Activated CD4-positive, alpha-beta T cell treated with anti-CD3 and anti-CD28 coated beads for 4 hours (primary cell): ENCODE measurements at places on chromosomes 2 and 18.

DNA sequence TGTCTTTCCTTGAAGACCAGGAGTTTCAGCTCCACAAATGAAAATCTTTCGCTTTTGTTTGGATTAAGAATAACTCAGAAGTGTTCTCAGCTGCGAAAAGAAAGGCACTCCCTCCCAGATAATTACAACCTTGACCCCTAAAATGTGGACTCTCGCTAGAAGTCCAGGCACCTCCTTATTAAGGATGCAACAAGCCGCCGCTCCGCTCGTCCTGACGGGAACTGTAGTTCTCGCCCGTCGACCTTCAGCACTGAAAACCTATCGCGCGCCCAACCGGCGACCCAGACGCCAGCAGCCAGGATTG lies 559 bp downstream of the IMMT start:
- DNase-seq, result no peak

- DNase-seq, result no peak
Measured at GRCh38 chr18:12340945-12341660, 33.1 kb downstream of the TUBB6 start.

- DNase-seq, result no peak
Measured at GRCh38 chr2:106009096-106009495, 185.0 kb downstream of the UXS1 start.

DNA sequence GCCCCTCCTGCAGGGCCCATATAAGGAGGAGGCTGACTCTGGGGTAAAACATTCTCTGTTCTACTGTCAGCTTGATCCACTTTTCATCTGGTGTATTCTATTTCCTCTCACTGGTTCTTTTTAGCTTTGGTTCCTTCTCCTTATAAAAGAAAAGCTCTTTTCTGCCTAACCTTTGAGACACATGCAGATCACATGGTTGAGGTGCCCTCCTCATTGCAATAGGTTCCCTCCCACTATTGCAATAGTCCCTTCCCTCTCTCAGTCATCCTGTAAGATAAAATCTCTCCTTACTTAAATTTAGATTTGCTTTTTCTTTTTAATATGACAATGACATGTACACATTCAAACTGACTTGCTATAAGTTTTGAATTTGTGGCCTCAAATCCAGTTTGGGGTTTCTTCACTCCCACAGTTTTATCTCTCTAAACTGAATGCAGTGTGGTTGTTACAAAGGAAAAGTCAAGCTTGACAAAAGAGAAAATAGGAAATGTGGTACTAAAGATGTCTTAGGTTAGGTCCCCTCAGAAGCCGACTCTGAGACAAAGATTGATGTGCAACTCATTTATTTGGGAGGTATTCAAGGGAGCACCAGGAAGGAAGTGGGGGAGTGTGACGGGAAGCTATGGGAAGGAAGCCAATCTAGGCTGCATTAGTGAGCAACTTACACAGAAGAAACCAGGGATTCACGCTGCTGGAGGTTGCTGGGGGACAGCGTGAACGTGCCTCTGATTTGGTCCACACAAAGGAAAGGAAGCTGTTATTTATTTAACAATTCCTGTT lies 127.6 kb upstream of the LINC00305 start:
- no peak for DNase-seq

GRCh38 chr2:2663401-2664036 lies 332.4 kb upstream of the MYT1L start:
- DNase-seq, result no peak

- no peak for DNase-seq
Measured at GRCh38 chr2:127463155-127463991, 45.1 kb downstream of the PROC start.

- DNase-seq, result no peak
Measured at GRCh38 chr2:102141011-102141943, 1.3 kb upstream of the IL1R1 start.

GRCh38 chr2:170974304-170974993 lies 45.4 kb downstream of the GORASP2 start:
- DNase-seq, result no peak

DNA sequence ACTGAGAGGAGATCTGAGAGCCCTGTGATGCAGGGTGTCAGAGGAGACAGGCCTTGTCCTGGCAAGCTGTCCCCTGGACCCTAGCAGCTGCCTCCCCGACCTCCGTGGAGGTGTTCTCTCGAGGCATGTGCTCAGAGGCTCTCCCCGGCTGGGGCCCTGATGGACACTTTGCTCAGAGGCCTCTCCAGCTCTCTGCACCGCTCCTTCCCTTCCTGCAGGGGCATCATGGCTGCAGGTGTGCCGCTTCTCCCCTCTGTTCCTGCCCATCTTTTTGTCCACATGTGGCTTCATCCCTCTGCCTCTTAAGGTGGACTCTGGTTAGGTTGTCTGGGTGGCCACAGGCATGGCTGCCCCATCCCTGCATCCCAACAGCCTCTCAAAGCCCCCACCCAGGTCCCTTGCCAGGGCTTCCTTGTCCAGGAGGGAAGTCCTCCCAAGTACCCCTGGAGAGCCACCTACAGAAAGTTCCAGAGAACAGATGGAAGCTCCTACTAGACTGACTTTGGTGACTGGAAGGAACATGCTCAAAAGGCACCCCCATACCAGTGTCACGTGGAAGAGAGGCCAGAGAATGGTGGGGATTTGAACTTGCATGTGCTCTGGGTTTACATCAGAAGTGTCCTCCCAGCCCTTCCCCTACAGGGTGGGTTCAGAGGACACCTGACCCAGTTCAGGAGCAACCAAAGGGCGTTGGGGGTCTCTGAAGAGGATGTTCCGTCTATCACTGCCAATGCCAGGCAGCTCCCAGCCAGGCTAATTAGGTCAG lies 120.4 kb downstream of the KLHL29 start:
- DNase-seq, result no peak

- no peak for DNase-seq
Measured at GRCh38 chr2:168278424-168278888, 31.1 kb upstream of the STK39 start.

DNA sequence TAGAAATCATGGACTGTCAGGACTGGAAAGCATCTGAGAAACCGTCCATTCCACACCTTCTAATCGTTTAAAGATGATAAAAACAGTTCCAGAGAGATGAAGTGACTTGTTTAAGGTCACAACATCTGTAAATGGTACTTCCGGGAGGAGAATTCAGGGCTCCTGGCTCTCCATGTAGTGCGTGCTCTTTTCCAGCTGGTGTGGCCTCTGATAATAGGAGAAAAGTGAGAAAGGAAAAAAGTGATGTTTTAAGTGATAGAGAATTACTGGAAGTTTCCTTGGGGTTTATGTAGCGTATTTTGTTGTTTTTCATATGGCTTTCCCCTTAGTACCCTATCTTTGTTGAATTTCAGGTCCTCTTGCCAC lies 663 bp downstream of the C2orf49 start:
- no peak for DNase-seq

DNA sequence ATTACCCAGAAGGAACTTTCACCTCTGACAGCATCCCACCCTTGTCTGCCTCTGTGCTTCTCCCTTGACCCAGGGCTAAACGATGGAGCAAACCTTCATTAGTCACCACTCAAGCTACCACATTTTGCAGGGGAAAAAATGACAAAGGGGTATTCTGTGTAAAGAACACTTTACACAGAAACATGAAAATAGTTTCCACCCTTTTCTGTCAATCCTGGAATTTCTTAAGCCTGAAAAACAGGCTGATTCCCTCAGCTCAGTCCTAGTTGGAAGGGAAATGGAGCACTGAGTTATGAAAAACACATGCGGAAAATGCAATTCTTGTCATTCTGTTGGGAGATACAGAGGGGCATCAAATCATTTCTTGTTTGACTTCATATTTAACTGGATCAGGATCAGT lies 175.0 kb upstream of the HNRNPA3 start:
- no peak for DNase-seq

DNA sequence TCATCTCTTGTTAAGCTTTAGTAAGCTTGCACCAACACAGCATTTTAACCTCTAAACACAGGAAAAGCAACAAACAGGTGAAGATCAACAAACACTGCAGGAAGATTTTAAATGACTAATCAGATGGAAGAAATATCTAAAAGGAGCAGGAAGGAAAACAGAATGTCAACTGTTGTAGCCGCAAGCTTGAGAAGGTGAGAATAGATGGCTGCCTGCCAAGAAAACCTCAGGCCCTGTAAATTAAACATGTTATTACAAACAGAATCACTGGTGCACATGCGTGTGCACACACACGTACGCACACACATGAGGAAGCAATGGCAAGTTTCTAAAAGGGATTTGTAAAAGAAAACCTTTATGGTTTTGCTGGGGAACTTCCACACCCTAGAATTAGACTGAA lies 257.8 kb upstream of the GALNT5 start:
- DNase-seq, result no peak

DNA sequence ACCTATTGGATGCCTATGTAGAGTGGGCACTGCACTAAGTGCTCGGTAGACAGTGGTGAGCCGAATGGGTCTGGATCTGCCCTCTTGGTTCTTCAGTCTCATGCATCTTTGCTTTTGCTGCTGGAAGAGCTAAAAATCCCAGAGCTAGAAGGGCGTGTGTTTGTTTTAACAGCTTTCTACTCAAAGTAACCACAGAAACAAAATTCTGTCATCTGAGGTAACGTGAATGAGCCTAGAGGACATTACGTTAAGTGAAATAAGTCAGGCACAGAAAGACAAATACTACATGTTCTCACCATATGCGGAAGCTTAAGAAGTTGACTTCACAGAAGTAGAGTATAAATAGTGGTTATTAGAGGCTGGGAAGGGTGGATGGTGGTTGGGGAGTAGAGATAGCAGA lies 119.8 kb downstream of the PLB1 start:
- DNase-seq, result no peak

DNA sequence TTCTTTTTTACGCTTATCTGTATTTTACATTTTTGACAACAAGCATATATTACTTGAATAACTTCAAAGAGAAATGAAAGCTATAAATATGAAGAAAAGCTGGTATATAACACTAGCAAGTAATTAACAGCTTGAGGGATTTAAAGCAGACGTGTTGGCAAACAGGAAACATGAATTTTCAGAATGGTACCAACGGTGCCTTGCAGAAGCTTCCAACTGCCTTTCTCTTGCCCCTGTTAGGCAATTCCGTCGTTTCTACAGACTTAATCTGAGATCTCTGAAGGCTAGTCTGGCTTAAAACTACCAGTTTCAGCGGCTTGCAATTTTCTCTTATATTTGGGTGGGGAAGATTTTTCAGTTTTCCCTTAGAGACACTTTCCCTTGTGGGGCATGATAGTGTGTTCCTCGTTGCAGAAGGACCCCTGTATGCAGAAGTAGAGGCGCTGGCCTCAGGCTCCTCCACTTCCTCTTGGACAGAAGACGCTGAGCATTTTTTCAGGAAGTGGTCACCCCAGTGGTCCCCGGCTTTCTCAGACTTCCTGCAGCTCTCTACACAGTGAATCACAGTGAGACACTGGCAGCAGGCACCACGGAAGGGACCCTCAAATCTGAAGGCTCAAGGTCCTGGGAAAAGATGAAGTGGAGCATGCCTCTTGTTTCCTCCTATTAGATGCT lies 56.2 kb upstream of the SLC16A14 start:
- DNase-seq, result no peak

DNA sequence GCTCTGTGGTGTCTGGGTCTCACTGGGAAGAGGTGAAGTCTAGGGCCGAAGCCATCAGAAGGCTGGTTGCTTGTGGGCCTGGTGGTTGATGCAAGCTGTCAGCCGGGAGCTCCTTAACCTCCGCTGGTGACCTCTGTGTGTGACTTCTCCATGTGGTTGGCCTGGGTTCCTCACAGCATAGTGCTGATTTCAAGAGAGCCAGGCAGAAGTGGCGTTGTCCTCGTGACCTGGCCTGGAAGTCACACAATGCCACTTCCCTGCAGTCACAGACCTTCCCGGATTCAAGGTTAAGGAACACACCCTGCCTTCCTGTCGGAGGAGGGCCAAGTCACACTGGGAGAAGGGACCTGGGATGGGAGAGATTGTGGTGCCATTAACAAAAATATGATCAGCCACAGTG lies 303.7 kb upstream of the HS6ST1 start:
- DNase-seq, result no peak

DNA sequence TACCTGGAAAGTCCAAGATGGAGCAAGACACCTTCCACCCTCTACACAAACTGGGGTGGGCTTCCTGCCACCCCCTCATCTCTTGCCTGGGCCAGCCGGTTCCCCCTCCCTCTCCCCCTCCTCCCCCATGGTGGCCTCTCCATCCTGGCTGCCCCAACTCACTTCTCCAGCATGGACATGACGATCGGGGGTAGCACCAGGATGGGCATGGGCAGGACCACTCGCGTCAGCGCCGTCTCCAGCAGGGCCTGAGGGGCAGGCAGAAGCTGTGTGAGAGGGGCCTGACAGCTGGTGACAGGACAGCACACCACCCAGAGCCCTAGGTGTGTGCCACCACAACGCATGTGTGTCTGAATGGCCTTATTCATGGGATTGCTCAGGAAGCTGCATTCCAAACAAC lies 51.0 kb downstream of the EMX1 start:
- DNase-seq, result no peak

DNA sequence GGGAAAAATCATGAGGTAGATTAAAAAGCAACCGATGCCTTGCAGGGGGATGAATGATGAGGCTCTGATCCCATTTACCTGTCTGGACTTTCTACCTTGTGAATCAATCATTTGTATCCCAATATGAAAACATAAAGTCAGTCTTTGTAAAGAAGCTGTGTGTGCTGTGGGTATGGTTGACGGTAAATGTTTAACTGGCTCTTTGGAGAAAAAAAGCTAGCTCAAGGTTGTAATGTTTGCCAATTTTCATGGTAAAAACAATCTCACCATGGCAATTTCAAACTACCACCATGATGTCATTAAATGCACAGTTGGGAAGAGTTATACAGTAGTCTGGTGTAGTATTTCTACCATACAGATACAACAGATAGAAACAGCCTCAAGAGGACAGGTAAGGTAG lies 14.6 kb downstream of the TTR start:
- DNase-seq, result no peak

- DNase-seq, result no peak
Measured at GRCh38 chr2:204544961-204545860, at the start of gene PARD3B. Gene PARD3B, plus strand, starts transcription at chr2:204545475. Its CDS starts 525 bp downstream, at chr2:204546000.

DNA sequence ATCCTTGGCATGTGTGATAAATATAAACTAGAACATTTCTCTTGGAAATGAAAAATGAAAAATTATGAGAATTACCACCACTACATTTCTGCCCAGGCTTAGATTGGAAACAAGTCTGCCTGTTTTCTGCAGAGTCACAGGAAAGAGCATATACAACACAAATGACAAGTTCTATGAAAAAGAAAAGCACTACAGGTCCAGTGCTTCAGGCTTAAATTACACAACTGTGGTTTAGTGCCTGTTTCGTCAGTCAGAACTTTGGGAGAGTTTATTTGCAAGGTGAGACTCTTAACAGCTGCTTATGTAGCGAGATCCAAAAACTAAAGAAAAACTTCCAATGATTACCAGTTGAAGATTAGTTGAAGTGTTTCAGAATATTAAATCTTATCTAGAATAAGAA lies 68.9 kb downstream of the RTN4 start:
- DNase-seq, result no peak

DNA sequence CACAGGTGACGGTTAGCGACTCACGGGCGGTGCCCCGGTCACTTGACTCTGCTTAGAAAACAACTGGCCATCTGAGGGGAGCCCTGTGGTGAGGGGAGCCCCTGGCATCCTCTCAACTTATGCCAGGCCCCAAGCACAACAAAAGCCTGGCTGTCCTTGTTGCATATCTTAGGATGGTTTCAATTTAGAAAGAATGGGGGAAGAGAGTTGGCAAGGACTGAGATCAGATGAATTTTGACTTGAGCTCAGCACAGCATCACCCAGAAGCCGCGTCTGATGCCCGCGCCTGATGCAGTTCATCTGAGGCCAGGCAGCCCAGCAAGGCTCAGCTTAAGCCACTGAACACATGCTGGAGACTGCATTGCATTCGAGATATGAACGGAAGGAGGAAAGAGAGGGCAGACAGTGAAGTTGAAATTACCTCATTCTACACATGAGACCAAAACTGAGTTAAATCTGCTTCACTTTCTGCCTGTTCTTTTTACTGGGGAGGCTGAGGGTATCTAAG lies 36.8 kb downstream of the MYT1L start:
- DNase-seq, result no peak

GRCh38 chr18:74217476-74218143 lies 69.3 kb downstream of the TIMM21 start:
- no peak for DNase-seq
